AG09309 (cell line): ENCODE measurements at places on chromosomes 2 and 18.
A peak's percentile ranks its signal among the peaks of the same experiment; 100 is the strongest.

DNA sequence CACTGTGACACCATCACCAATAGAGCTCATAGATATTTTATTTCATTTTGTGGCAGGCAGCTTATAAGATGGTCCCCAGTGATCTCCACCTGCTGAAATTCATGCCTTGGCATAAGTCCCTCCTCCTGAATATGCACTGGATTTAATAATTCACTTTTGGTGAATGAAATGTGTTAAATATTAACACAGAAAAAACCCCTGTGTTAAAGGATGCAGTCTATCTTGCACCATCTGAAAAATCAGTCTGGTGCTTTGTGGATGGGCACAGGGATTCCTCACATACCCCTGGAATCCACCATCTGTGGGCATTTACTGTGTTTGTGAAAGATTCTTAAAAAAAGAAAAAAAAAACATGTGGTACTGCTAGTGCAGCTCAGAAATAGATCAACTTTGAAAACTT, 26.1 kb upstream of the WIPF1 start:
- no peak for DNase-seq

- no peak for DNase-seq
Measured at GRCh38 chr2:216559625-216560156, 61.0 kb downstream of the RPL37A start.

DNA sequence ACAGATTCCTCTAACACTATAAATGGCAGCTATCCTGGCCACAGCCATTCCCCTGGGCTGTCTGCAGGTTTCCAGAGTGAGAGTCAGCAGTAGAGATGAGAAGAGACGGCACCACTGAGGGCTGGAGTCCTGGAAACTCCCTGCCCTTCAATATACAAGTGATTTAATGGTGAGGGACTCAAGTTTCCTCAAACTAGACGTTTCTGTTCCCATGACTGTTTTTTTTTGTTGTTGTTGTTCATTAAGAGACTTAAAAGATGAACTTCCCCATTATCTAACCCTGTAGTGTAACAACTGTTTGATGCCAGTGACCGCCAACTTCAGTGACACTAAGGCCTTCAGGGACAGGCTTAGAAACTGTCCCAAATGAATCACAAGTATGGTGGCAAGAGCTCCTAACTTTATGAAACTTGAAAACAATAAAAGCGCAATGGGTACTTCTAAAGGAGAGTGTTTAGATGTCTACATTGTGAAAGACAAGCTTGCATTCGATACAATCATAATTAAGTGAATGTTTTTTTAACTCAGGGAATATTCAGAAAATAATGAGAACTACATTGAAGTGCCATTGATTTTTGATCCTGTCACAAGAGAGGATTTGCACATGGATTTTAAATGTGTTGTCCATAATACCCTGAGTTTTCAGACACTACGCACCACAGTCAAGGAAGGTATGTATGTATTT, 34.0 kb downstream of the IL1R2 start:
- no peak for DNase-seq

DNA sequence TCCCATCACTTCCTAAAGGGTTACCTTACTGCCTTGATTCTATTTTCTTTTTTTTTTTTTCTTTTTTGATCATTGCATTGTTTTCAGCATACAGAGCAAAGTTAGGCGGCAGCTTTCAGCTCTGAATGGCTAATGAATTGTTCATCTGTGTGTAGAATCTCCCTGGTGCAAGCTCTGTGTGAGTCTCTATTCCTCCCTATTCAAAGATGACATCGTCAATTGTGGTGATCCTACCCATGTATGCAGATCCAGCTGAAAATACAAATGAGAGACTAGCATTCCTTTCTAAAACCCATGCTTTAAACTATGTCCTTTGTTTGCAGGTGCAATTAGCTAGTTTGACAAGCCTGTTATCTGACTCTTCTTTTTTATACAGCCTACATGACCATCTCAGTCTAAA, 539.0 kb downstream of the ARHGAP15 start:
- no peak for DNase-seq

DNA sequence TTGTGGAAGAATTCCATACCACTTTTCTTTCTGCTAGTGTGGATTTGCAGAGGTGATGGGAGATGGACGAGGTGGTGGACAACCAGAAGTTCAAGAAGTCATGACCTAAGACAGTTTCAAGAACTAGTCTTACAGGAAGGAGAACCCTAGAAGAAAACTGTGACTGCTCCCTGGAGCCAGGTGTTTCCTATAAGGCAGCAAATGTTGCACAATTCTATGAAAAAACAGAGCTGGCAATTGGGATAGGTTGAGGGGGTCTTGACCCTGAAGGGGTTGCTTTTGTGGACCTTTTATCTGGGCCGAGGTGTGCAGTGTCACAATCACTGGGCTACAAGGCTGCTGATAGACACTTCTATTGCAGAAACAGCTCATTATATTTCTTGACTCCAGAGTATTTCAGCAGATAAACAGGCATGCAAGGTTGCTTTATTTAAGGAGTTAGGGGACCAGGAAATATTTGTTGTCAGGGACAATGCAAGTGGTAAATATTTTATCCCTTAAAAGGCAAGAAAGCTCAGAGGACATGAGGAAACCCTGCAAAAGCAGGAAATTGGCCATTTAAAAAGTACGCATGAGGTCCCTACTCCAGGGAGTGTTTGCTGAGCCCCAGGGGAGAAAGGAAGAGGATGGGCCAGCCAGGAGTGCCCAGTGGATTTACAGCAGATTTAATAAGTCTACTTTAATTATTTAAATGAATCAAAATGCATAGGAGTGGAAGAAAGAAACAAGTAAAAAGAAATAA, 22.9 kb downstream of the APCDD1 start:
- no peak for DNase-seq

DNA sequence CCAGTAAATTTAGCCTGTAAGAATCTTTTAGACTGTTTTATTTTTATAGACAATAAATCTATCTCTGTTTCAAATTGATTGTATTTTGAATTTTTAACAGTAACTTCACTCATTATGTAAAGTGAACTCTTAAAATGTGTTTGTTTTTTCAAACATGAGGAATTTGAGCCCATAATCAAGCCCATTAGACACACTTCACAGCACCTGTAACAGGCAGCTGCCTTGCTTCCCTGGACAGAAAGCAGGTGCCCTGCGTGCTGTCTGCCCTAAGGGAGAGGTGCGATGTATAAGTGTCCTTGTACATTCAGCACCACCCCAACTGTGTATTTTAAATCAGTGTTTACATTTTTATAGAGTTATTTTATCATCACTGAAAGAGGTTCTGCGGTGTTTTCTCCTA, 186.5 kb upstream of the TPO start:
- no peak for DNase-seq

DNA sequence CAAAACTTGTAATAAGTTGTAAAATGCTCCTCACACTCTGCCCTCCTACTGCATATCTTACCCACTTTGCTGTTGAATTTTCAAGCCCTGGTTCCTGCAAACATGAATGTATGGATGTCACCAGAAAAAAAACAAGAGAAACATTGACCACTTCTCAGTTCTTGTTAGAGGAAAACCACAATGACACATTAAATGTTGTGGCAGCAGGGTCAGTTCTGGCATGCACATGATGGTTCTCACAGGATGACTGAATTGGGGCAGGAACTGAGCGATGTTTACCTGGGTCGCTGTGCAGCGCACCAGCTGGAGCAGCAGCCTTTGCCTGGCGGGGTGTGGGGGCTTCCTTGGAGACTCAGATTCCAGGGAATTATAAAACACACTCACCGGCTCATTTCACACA, 14.0 kb upstream of the PRKCE start:
- DNase-seq: no peak

GRCh38 chr2:108268001-108268400, 20.7 kb upstream of the SULT1C2 start:
- peak; percentile 86 for DNase-seq

- DNase-seq: no peak
Measured at GRCh38 chr2:138003411-138003810, 39.1 kb downstream of the HNMT start.

DNA sequence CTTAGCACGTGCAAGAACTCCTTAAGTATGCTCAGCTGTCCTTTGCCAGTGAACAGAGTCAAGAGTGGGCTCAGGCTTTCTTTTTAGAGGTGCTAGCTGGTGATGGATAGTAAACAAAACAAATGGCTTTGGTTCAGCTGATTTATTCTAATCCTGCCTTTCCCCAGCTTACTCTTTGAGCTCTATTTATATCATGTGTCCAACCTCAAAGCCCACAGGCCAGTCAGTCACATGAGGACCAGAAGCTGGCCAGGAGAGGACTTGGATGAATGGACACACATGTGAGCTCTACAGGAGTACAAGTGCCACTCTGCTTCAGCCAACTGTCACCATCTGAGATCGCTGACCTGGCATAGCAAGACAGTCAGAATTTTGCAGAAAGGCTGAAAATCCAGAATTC, 59.4 kb downstream of the STK39 start:
- no peak for DNase-seq

DNA sequence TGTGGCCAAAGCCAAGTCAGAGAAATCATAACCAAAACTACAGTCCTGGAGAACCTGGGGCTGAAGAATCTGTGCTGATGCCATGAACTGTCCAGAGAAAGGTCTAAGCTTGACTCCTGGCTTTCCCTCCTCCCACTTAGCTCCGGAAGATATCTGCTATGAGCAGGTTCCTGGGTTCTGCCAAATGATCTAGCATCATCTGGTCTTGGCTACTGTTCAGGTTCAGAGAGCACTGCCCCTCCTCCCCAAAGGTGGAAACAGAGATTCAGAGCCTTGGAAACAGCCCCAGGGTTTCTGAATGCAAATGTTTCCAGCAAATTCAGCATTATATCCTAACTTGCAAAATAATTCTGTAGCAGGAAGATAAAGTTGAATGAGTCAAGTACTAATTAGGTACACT, 219.2 kb upstream of the SP5 start:
- no peak for DNase-seq

- peak; percentile 57 for DNase-seq
Measured at GRCh38 chr2:101736861-101737291, 39.4 kb downstream of the MAP4K4 start.

DNA sequence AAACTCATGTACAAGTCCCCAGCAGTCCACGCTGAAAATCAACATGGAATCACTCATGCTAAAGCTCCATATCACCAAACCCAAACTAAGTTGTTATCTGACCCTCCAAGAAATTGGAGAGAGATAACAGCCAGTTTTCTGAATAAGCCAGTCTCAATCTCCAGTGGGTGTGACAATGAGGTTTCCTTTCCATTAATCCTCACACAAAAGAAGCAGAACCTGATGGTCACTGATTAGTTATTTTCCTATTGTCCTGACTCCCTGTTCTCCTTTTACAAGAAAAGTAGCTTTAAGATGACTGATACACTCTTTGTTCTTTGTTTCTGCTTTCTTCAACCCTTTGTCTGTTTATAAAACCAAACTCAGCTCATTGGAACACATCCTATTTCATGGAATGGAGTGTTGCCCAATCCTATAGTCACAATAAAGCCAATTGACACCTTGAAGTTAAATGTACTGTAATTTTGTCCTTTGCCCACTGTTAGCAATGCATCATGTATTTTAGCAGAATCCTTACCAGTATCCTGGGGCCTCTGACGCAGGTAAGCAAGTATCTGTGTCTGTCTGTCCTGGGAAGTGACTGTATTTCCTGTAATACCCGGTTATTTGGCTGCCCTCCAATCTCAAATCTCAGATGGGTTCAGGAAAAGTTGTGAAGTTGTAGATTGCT, 30.6 kb upstream of the SH3RF3 start:
- no peak for DNase-seq

DNA sequence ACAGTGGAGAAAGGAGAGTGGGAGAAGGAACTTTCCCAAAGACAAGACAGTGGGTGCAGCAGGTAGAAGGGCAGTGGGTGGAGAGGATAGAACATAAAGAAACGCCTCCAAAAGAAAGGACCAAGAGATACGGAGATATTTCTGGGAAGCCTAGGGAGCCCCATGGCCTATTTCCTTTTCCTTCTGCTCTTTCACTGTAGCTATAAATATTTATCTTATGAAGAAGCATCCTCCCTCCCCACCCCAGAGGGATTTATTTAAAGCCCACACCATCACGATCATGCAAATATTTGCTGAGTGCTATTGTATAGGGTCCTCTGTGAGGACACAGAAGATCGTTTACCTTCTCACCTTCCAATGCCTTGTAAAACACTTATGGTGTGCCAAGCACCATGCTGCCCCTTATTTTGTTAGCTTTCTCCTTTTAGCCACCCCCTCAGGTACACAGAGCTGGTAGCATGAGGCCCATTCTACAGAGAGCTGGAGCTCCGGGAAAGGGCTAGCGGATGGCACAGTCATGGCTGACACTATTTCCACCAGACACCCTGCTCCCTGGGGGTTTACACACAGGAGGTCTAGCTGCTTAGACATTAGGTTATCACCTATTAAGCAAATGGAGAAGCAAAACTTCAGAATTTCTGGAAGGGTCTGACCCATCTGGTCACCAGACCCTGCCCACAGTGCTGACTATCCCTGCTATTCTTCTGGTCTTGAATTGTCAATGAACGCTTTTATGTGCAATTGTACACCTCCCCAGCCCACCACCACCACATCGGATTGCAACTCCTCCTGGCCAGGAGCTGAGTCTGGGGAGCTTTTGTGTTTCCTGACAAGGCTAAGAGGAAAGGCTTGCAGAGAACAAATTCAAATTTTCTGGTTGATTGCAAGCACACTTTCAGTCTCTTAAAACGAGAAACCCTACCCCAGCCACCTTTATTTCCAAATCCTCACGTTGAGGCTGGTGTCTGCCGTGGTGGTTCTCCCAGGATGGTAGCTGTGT, 91.8 kb upstream of the KLF7 start:
- no peak for DNase-seq

GRCh38 chr18:62399781-62400308, 74.7 kb downstream of the TNFRSF11A start:
- no peak for DNase-seq

DNA sequence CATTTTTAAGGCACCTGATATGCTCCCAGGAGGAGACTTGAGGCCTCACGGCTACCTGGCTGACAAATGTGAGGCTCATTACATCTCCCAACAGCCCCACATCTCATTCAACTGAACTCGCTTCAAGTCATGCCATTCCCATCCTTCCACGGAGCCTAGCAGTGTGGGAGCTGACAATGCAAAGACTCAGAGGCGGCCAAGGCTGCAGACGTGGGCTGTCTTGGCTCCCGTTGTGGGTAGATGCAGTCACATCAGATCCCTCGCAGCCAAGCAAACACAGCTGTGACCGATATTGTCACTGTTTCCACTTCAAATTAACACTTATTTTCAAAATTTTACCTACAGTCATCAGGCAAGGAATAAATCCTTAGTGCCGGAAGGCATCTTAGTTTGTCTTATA, 64.0 kb upstream of the TRIB2 start:
- no peak for DNase-seq

- DNase-seq: no peak
Measured at GRCh38 chr2:12347066-12347493, 369.7 kb upstream of the TRIB2 start.

GRCh38 chr2:213537579-213537978, 253.3 kb downstream of the SPAG16 start:
- DNase-seq: no peak

- no peak for DNase-seq
Measured at GRCh38 chr2:46229134-46230063, 67.8 kb upstream of the EPAS1 start.

GRCh38 chr2:100757621-100758394, 62.1 kb upstream of the NPAS2 start:
- DNase-seq: peak; percentile 73

GRCh38 chr2:11681722-11682589, 12.0 kb upstream of the NTSR2 start:
- DNase-seq: no peak
